ENCODE measurements at places on chromosomes 5 and 9. TPM values are rescaled to one million over a fixed set of nuclear protein-coding genes. Genes with fewer than 3 reads are reported as not detected.
A peak's percentile ranks its signal among the peaks of the same experiment; 100 is the strongest.

- DNase-seq = no peak
Observed at GRCh38 chr5:59187857-59188256, 605.0 kb downstream of the RAB3C start.

DNA sequence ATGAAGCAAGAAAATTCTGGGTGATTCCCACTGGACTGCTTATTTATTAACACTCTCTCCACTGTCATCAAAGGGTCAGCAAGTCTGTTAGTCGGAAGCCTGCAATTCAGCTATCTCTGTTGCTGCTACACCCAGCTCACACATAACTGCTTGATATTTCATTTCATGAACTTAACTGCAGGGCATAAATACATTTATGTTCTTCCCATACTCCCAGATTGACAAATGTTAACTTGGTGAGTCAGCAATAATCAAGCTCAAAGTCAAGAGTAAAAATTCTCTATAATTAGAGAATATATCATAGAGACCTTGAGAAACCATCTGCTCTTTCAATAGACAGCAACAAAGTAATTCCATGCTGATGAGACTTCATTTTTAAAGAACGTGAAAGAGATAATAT lies 198.8 kb downstream of the ADAMTS12 start:
- no peak for DNase-seq

The SPATA31E1 gene
- not detected for polyA plus RNA-seq

DNA sequence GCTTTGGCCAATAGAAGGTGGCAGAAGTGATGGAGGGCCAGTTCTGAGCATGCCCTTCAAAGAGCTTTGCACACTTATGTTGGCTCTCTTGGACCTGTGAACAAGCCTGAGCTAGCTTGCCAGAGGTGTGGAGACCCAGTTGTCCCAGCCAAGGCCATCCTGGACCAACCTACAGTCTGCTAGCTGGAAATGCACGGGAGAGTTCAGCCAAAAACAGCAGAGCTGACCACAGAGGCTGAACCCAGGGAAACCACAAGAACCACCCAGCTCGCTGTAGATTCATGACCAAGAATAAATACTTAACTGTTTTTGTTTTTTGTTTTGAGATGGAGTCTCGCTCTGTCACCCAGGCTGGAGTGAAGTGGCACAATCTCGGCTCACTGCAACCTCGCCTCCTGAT lies 65.4 kb upstream of the HAND1 start:
- no peak for DNase-seq

- no peak for DNase-seq
Observed at GRCh38 chr9:93624977-93625376, 48.6 kb downstream of the PHF2 start.

GRCh38 chr5:68365889-68366288 lies 150.3 kb downstream of the PIK3R1 start:
- DNase-seq = no peak

The NUTM2G gene
- polyA plus RNA-seq = not detected

DNA sequence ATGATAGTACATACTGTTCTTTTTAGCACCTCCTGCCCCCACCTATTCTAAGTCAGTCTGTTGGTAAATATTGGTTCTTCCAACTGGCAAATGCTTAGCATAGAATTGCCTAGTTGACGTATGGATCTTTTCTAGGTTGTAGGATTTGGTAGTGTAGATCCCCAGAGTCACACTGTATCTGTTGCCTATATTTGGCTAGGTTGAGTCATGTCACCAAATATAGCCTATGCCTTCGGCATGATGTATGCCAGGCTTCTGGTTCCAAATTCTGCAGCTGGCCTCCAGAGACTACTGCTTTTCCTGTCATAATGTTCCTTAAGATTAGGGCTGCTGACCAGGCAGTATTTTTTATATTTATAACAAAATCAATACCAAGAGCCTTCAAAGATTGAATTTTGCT lies 38.2 kb downstream of the CPEB4 start:
- DNase-seq = no peak

GRCh38 chr5:68823301-68823700 lies 270.5 kb upstream of the SLC30A5 start:
- no peak for DNase-seq

- DNase-seq = no peak
Observed at GRCh38 chr5:149063017-149063687, at the start of gene SH3TC2. TSS of gene SH3TC2 (minus strand) at chr5:149063062. CDS start at chr5:149063022, 40 bp downstream.

GRCh38 chr9:5478206-5478605 lies 27.9 kb downstream of the CD274 start:
- peak; percentile 10 for DNase-seq

DNA sequence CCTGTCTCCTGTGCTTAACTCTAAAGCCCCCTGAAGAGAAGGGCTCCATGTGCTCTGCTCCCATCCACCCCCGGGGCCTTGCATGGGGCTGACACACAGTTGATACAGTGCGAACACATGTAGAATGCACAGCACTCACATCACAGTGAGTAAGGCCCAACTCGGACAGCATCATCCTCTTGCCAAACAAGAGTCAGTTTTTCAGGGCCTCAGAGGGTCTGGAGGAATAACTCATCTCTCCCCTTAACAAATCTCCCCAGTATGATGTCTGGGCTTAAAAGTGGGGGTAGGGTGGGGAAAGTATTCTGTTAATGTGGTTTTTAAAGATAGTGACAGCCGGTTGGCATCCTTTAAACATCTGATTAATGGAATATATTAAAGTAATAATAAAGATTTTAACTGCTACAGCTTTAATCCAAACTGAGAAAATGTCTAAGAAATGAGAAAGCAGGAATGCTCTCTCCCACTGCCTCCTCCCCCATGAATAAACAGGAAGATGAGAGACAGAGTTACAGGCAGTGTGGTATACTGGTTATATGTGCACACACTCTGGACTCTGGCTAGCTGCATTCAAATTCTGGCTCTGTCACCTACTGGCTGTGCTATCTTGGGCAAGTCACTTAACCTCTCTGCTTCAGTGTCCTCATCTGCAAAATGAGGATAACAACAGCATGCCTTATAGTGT lies 22.5 kb downstream of the APBA1 start:
- DNase-seq = no peak

- DNase-seq = no peak
Observed at GRCh38 chr9:83537331-83538171, 650 bp downstream of the FRMD3 start.

The PRLR gene
- polyA plus RNA-seq = 0.79 TPM

DNA sequence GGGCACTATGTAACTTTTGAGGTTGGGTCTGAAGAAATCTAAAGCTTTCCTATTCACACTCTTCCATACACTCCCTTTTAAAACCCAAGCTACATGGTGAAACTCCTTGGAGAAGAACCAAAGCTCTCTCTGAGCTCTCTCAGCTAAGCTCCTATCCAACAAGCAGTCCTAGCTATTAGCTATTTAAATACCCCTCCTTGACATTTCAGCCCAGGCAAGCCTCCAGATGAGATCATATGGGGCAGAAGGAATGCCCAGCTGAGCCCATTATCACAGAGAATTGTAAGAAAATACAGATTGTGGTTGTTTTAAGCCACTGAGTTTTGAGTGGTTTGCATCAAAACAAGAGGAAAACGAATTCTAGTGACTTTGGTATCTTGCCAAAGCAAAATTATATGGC lies 15.2 kb downstream of the HSPB3 start:
- DNase-seq = no peak

DNA sequence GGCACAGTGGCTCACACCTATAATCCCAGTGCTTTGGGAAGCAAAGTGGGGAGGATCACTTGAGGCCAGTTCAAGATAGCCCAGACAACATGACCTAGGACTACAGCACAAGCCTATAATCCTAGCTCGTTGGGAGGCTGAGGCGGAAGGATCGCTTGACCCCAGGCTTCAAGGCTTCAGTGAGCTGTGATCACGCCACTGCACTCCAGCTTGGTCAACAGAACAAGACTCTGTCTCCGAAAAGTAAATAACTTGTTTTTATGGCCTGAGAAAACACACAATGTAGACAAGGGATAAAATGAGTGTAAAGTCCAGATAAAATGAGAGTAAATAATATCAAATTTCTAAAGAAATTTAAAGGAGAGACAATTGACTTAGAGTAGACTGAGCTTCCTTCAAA lies 26.3 kb downstream of the SHLD3 start:
- no peak for DNase-seq

DNA sequence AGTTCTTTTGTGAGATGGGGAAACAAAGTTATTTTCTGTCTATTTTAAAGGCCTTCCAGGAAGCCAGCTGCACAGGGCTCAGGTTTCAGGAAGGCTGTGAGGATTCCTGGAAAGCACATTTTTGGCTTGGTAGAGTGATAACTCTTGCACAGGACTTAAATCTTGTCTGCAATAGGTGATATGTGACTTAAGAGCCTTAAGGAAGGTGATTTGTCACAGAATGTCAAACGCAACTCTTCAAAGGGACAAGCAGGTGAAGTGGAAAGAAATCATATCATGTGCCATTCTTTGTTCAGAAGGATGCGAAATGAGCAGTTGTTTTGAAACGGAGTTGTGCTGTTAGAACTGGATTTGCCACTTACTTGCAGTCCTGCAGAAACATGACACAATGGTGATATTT lies 459.3 kb downstream of the MAT2B start:
- DNase-seq = no peak

The PCDHB5 gene
- not detected for polyA plus RNA-seq

DNA sequence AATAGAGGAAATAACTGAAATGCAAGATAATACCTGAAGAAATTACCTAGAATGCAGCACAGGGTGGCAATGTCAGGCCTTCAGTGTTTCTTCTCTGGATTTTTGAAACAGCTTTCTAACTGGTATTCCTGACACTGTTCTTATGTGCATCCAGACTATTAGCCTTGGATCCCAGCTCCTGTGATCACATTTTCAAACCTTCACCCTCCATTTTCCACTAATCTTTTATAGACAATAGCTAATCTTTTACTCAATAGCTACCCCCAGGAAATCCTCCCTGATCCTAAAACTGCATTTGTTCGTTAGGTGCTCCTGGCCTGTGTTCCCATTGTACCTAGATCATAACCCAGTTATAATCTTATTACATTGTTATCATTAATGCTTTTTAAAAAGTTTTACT lies 101.5 kb upstream of the DHFR start:
- DNase-seq = no peak

DNA sequence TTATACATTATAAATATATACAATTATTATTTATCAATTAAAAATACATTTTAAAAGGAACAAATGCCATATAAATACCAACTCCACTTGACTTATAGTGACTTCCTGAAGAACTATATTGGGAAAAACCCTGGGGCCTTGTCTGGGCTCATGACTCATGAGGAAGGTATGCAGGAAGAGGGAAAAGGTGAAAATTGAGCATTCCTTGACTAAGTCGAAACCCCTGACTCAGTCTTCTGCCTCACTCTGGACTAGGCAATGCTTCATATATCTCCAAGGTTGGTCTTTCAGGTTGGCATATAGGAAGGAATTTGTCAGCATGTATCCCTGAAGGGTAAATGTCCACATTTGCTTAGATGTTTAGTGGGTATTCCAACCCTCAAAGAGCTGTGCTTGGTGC lies 78.5 kb downstream of the SH3TC2 start:
- no peak for DNase-seq

- DNase-seq = no peak
Observed at GRCh38 chr9:136847088-136847825, 2.0 kb upstream of the PHPT1 start.

The NR6A1 gene
- polyA plus RNA-seq = 2.9 TPM

DNA sequence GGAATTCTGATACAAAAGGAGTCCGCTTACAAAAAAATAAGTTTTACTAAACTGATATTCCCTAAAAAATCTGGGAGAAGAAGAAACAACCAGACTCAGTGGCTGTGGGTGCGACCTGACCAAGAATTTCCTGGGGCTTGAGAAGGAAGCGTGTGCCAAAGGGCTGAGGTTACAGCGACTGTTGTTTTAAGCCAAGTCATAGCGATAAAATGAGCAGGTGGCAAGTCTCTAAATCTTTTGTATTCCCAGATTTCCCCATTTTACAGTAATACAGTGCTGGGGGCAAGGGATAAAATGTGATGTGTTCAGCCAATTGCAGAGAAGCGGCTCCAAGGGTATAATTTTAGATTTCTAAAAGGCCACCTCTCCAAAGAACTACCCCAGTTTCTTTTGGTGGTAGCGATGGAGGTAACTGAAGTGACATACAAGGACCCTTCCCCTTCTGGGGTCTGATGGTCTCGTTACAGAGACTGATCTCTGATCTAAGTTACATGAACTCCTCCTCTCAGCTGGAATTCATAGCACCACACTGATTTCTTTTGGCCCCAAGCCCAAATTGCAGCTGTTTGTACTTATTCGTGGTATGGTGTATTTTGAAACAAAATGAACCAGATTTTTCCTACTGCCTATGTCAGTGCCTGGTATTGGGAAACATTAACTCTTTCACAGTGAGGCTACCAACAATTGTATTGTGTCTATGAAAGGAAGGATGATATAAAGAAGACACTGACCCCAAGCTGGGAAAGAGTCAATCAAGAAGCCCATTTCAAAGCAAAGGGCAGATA lies 41.6 kb downstream of the LPAR1 start:
- DNase-seq = no peak

DNA sequence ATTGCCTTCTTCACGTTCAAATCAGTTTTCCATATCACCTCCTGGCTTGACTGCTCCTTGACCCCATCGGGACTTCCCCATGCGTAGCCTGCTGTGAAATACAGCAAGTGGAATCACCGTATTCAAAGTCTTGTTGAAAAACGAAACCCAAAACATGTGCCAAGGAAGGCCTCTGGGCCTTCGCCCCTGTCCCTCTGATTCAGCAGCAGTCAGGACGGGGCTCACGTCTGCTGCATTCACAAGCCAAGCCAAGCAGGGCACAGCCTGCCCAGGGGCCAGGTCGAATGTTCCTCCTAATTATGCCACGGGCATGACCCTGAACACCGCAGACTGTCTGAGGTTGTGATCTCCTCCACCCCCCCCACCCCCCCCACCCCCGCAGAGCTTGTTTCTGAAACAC lies 960 bp upstream of the CTNND2 start:
- DNase-seq = no peak

GRCh38 chr9:81686614-81687520 lies 2.5 kb downstream of the TLE1 start:
- DNase-seq = peak; percentile 56

DNA sequence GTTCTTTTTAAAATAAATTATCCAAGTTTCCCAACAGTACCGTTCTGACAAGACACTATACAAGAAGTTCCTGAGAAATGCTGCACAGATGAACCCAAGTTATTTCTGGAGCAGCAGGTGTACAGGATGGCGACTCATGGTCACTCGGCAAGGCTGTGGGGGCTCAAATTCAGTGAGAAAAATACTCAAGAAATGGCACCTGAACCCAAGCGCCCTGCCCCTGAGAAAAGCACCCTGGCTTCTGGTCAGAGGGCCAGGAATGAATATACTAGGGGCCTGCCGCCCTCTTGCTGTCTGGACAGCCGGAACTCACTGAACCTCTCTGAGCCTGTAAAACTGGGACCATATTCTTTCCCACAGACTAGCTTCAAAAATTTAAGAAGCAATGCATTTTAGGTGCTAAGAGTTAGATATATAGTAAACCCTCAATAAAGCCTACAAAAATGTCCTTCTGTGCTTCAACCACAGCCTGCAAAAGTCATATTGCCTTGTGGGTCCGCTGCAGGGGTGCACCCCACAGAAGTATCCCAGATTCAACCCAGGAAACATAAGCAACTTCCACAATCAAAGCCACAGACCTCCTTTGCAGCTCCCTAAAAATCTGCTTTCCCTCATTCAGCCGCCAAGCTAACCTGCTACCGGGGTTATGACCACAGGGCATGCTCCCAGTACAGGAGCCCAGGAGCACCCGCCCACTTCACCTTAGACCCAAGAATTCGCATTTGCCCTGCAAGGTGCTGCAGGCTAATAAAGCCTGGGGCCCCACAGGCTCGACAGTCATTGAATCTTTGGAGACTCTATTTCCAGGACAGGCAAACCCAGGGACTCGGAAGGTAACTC lies 1.4 kb downstream of the RAPGEF1 start:
- no peak for DNase-seq

The S100Z gene
- polyA plus RNA-seq = 31.3 TPM

The TMEM215 gene
- not detected for polyA plus RNA-seq
